Epithelial cell of esophagus (primary cell): ENCODE measurements at places on chromosomes 7 and 10.

- DNase-seq, result no peak
Observed at GRCh38 chr10:119849031-119849789, 23.4 kb downstream of the MCMBP start.

- no peak for DNase-seq
Observed at GRCh38 chr10:129194181-129194870, 272.7 kb upstream of the MGMT start.

DNA sequence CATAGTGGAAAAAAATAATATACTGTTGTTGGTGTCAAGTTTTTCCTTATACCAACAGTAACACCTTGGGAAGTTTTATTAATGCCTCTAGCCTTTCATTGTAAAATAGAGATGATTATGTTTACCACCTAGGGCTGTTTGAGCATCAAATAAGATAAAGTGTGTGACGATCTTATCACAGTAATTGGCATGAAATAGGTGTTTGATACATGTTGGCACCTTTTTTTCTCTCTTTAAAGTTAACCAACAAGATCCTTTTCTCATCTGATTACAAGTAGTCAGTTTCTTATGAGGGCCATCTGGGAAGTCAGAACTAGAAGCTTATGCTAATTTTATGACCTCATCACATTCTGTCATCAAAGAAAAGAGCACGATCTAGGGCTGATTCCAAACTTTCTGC lies 669.5 kb downstream of the CCSER2 start:
- DNase-seq, result no peak

GRCh38 chr10:77240041-77240652 lies 397.5 kb downstream of the KCNMA1 start:
- DNase-seq, result no peak

DNA sequence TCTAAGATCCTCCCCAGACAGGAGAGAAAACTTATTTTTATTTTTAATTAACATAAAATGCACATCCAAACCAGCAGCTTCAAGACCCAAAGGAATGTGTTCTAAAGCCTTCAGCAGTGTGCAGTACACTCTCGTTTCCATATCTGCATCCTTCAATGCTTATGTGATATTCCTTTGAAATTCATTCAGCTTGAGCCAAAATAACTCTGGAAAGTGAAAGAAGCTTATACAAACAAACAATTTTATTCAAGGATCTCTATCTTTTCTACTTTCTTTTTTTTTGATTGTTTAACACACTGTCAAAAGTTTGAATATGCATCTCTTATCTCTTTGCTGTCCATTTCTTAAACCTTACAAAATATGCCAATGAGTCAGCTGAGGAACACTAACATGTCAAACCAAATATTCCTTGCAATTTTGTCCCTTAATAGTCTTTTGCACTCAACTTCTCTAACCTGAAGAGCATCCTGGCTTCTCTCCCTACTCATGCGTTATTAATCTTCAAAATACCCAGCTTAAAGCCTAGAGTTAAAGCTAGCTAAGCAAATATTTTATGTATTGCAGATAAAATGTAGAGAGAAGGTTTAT lies 124.3 kb downstream of the THSD7A start:
- DNase-seq, result no peak

GRCh38 chr7:34839645-34840044 lies 181.6 kb downstream of the NPSR1 start:
- DNase-seq, result no peak

DNA sequence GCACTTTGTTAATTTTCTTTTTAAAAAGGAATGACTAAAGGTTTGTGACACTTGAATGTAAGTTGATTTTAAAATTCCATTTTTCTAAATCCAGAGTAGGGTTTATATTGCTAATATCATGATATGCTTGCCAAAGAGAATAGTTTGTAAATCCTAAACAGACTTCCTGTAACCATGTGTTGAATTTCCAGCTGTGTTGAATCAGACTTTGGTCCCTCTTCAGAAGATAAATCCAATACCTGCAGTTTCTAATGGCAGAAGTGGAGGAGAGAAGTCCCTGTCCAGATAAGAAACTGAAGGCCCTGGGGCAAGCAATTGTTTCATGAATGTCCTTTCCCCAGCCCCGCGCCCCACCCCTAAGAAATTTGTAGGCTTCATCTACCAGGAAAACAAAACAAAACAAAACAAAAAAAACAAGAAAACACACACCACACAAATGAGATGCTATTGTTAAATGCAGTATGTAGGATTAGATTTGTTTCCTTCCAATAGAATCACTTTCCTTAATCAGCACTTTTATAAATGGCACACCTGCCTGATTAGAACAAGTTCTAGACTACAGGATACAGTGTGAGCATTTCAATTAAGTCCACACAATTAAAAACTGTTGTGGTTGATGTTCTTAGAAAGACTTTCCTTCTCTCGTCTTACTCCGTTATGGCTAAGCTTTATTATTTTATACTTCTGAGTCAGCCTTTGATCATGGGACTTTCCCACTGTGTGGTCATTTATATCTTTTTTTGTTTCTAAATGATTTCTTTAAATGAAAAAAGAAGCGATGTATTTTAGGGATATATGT lies 122.8 kb downstream of the KAT6B start:
- DNase-seq, result peak; percentile 14

- no peak for DNase-seq
Observed at GRCh38 chr10:123502983-123503382, 163.2 kb upstream of the GPR26 start.

GRCh38 chr10:128049226-128050120 lies 76.8 kb downstream of the MKI67 start:
- no peak for DNase-seq

GRCh38 chr7:6423942-6424701 lies 23.6 kb downstream of the DAGLB start:
- peak; percentile 76 for DNase-seq

- no peak for DNase-seq
Observed at GRCh38 chr7:24108906-24109376, 175.0 kb upstream of the NPY start.

DNA sequence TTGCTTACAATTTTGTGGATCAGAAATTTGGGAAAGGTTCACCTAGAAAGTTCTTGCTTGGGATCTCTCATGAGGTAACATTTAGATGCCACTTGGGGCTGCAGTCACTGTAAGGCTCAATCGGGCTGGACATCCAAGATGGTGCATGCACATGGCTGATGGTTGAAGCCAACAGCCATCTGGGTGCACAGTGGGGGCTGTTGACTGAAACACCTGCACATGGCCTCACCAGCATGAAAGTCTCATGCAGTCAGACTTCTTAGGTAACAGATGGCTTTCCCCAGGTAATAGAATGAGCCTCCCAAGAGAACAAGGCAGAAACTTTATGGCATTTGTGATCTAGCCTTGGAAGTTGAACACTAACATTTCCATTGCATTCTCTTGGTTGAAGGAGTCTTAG lies 740.7 kb upstream of the AUTS2 start:
- DNase-seq, result no peak

DNA sequence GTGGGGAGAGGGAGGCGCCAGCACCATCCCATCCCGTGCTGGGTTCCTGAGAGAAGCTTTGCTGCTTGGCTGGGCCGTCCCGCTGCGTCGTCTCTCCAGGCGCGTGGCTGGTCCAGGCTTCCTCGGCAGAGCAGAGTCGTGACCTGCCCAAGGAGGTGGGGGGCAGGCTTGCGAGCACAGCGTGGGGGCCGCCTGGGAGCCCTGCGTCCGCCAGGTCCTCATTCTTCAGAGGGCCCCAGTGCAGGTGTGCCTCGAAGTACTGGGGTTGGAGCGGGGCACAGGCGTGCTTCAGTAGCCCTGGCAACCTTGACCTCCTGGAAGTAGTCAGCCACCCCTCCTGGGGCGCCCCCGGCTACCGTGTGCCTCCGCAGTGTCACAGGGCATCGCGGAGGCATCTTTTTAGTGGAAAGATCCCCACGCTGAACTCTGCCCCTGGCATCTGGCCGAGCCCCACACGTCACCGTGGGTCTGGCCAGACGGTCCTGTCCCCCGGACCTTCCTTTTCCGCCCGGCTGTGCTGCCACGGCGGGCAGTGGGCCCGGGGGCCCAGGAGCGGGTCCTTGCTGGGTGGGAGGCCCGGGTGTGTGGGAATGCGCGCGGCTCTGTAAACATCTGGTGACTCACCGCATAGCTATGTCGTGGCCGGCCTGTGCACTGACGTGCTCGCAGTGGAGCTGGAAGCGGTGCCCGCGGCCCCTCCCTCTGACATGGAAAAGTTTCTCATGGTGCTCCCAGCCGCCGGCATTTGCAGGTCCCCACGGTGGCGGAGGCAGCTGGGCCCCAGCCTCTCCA lies 6.4 kb downstream of the MAFK start:
- DNase-seq, result peak; percentile 96

DNA sequence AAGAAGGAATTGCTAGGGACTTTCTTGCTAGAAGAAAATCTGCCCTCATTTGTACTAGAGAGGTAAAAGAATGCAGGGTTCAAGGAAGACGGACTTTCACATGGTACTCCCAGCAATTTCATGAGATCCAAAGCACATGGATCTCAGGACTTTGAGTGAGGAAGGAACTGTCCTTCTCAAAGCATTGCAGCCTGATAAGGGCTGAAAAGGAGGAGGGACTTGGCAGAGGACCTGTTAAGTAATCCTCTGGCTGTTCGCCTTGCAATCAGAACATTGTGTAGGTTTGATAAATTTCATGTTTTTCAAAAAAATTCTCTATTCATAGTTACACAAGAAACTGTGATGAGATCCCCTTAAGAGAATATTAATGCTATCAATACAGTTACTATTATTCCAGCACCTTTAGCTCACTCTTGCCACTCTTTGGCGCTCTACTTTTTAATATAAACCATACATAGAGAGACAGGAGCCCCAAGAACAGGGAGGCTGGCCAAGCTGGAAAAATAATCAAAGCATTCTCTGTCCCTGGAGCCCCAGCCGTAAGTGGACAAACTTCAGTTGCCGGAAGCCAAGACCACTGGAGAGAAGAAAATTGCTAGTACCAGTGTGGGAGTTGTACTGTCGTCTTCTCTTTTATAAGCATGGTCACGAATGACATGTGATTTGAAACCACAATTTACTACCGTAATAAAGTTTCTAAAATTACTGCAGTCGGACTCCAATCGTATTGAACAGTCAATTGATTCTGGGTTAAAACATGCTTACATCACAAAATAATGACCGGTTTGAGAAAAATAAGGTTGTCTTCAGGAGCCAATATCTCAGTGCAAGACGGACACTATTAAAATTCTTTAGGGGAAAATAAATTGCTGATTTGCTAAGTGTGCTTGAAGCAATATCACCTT lies 424.4 kb downstream of the SDK1 start:
- DNase-seq, result no peak

DNA sequence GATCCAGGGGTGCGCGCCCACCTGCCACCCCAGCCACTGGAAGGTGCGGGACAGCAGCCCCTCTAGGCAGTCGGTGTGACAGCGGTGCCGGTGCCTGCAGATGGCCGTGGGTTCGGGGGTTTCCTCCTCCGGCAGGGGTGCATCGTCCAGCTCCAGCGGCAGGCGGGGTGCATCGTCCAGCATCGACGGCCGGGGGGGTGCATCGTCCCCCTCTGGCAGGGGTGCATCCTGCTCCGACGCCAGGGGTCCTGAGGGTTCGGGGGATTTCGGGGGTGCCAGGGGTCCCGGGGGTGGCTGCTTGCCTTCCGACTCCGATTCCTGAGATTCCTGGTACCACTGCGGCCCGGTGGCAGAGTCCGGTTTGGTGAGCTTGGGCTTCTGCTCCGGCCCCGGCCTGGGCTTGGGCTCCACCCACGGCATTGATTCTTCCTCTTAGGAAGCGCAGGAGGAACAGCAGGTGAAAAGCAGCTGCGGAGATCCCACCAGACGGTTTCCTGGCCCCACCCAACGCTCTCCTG lies 90.2 kb upstream of the RAB18 start:
- DNase-seq, result no peak

DNA sequence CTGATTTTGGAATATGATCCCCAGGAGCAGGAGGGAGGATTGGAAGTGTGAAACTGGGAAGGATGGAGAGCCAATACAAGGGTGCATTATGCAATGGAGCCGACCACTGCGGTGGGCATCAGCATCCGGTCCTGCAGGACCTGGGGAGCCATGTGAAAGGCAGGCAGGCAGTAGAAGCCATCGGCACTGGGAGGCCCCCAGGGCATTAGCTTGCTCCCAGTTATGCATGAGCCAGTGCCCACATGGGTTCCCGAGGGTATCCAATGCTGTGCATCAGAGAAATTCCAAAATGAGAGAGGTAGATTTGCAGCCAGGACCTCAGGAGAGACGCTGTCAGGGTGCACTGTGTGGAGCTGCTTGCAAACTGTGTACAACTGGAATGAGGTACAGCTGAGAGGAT lies 8.7 kb upstream of the KCP start:
- no peak for DNase-seq

DNA sequence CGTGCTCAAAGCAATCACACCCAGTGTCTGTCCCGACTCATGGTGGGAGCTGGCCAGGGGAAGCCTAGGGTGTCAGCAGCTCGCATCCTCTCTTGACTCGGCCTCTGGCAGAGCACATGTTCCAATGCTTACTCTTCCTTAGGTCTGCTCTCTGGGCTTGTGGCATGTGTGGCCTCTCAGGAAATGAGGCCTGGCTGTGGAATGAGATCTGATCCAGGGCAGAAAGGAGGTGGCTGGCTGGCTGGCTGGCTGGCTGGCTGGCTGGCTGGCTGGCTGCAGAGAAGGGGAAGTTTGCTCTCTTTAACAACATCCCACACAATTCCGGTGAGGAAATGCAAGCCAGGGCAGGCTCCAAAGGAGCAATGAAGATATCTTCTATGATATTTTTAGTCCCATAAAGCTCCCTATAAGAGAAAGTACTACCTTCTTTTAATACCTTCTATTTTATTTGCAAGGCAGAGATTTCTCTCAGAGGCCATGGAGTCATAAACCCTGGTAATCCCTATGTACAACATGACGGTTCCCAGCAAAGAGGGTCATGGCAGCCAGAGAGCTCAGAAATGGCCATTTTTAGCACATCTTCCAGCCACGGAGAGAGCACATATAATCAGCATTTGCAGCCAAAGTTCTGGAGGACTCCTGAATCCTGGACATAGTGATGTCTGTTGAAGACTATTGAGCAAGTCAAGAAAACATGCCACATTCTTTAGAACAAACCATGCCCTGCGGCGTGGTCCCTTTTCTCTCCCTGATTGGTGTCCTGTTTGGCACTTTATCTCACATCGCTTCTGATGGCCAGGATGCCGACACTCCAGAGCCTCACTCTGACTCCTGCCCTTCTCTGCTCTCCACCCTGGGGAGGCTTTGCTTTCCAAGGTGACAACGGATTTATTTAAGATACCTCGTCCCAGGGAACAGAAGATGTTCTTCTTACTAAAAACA lies 153.7 kb downstream of the FANK1 start:
- DNase-seq, result peak; percentile 80

GRCh38 chr7:136868496-136869000 lies at the start of gene CHRM2:
Gene CHRM2 (plus strand): TSS chr7:136868652. CDS start chr7:137014866, 146,214 bp downstream.
- no peak for DNase-seq

- no peak for DNase-seq
Observed at GRCh38 chr10:27664461-27664860, 81.2 kb downstream of the MKX start.

GRCh38 chr7:122975341-122975740 lies 20.2 kb downstream of the TAS2R16 start:
- DNase-seq, result peak; percentile 5

GRCh38 chr7:116443646-116444045 lies 55.9 kb upstream of the CAV2 start:
- DNase-seq, result no peak

DNA sequence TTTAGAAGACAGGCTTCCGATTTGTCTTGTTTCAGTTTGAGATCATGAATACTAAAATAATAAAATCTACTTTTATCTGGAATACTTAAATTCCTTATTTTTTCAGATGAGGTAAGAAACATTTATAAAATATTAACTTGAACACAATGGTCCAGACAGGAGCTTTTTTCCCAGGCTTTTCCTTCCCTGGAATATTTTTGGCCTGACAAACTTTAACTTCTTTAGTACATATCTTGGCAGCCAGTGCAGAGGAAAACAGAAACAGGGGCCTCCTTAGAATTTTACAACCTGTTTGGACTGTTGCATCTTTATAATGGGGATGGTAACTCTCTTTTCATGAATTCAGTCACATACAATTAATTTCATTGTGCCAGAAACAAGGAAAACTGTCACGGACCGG lies 41.4 kb downstream of the NRP1 start:
- no peak for DNase-seq
